Adrenal gland (tissue), 19 donors: ENCODE measurements at places on chromosomes 1 and 21. TPM values are rescaled to one million over a fixed set of nuclear protein-coding genes. Genes with fewer than 3 reads are reported as not detected.

The CNIH4 gene
- total RNA-seq: 52.7 TPM

The C4BPA gene
- not detected for total RNA-seq

The PLCH2 gene
- 0.65 TPM for total RNA-seq

The C21orf58 gene
- 2.4 TPM for total RNA-seq

The WDR77 gene
- total RNA-seq: 40.1 TPM

The ARHGAP29 gene
- 10.6 TPM for total RNA-seq

DNA sequence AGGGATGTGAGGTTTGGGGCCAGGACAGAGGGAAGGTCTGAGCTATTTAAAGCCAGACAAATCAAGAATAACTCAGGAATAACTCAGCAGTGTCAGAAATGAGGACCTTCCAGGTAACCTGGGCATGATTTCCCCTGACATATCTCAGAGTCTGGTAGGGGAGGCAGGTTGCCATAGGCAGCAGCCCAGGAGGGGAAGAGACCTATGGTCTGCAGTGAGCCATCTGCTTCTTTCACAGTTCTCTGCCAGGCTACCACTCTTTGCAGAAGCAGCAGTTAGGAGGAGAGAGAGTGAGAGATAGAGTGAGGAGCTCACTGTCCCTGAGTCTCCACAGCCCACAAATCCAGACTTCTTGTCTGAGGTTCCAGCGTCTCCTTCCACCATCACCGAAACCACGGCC, 6.3 kb upstream of the VSIG8 start:
- DNase-seq: no peak

DNA sequence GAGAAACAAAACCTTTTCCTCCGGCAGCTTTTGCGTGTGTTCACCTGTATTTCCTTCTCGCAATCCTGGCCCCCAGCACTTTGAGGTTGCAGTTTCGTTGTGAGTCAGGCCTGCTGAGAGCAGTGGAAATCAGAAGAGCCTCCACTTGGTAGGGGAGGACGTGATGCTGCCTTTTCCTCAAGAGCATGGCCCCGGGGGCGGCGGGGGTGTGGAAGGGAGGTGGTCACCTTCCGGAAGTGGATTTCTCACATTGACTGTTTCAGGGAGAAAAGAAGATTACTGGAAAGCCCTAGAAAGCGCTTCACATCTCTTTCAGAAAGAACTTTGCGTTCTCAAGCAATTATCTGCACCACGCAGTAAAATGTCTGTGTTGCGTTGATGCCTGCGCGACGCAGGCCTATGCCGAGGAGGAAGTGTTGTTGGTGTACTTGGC, 12.2 kb upstream of the IL10 start:
- DNase-seq: no peak

DNA sequence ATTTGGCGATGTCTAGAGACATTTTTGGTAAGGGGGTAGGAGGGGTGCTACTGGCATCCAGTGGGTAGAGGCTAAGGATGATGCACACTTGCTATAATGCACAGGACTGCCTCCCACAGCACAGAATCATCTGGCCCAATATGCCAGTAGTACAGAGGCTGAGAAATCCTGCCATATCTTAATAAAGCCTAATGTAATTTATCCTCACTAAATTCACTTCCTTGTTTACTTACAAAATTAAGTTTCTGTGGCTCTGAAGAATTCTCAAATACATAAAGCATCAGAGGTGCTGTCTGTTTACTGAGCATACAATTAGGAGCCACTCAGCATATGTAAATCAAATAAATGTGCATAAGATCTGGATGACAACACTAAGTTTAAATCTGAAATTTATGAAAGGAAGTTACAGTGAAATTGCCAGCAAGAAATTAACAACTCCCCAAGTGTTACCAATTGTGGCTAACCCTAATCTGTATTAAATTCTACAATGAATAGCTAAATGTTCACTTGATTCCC, 26.5 kb downstream of the NGF start:
- DNase-seq: no peak

GRCh38 chr21:40340357-40340756, 473.1 kb downstream of the PCP4 start:
- no peak for DNase-seq

GRCh38 chr1:110409316-110409715, 1.8 kb upstream of the LAMTOR5 start:
- DNase-seq: no peak

- DNase-seq: no peak
Measured at GRCh38 chr1:243281672-243282071, 25.8 kb downstream of the SDCCAG8 start.
